Osteoblast (primary cell): ENCODE measurements at places on chromosomes 12 and 14. TPM values are rescaled to one million over a fixed set of nuclear protein-coding genes. Genes with fewer than 3 reads are reported as not detected.

Gene IFNG-AS1
- under 0.01 and 0.29 TPM in 2 replicates for total RNA-seq

Gene AMN
- under 0.01 and 0.29 TPM in 2 replicates for total RNA-seq

Gene GXYLT1
- total RNA-seq, result 7.6 and 11.8 TPM in 2 replicates

Gene NR2C1
- 22.1 and 23.9 TPM in 2 replicates for total RNA-seq

Gene NPFF
- not detected in 2 replicates for total RNA-seq

Gene MAP3K9
- total RNA-seq, result under 0.01 TPM in 2 replicates

Gene KRT79
- total RNA-seq, result not detected in 2 replicates

Gene BHLHE41
- 4.3 and 4.7 TPM in 2 replicates for total RNA-seq

Gene TTC9
- total RNA-seq, result 0.29 and 0.36 TPM in 2 replicates

Gene SMIM41
- total RNA-seq, result under 0.01 TPM in 1 of 2 replicates, not detected in the other

Gene RHOJ
- 3.8 and 4.3 TPM in 2 replicates for total RNA-seq

Gene PPP1R1A
- total RNA-seq, result 0.36 TPM in 1 of 2 replicates, not detected in the other

Gene AQP5
- not detected in 2 replicates for total RNA-seq

Gene DDIT3
- 118 and 136 TPM in 2 replicates for total RNA-seq

Gene ESR2
- not detected in 2 replicates for total RNA-seq

Gene IFI27L2
- total RNA-seq, result 69.5 and 76.7 TPM in 2 replicates

Gene CCDC198
- total RNA-seq, result not detected in 2 replicates

Gene KIF26A
- not detected in 2 replicates for total RNA-seq

Gene RAD9B
- total RNA-seq, result 0.36 and 0.59 TPM in 2 replicates

Gene GPR137C
- 0.36 and 0.59 TPM in 2 replicates for total RNA-seq

Gene RPS6KA5
- 1.2 and 1.4 TPM in 2 replicates for total RNA-seq

Gene GPRC5D
- total RNA-seq, result not detected in 2 replicates

Gene ASB2
- total RNA-seq, result 0.88 and 1.1 TPM in 2 replicates

Gene SMCO2
- total RNA-seq, result 0.72 and 0.88 TPM in 2 replicates

Gene CLEC1B
- not detected in 2 replicates for total RNA-seq

Gene CRACR2A
- 13.8 and 16.3 TPM in 2 replicates for total RNA-seq
